ENCODE measurements at places on chromosomes 2 and 18. TPM values are rescaled to one million over a fixed set of nuclear protein-coding genes. Genes with fewer than 3 reads are reported as not detected.

- no peak for DNase-seq
Observed at GRCh38 chr18:63182861-63183260, 136.7 kb downstream of the BCL2 start.

GRCh38 chr2:65613968-65614555 lies 181.7 kb upstream of the SPRED2 start:
- no peak for DNase-seq

- no peak for DNase-seq
Observed at GRCh38 chr2:20560891-20561636, 89.8 kb downstream of the HS1BP3 start.

- no peak for DNase-seq
Observed at GRCh38 chr2:217269701-217270484, 410.0 kb upstream of the TNP1 start.

DNA sequence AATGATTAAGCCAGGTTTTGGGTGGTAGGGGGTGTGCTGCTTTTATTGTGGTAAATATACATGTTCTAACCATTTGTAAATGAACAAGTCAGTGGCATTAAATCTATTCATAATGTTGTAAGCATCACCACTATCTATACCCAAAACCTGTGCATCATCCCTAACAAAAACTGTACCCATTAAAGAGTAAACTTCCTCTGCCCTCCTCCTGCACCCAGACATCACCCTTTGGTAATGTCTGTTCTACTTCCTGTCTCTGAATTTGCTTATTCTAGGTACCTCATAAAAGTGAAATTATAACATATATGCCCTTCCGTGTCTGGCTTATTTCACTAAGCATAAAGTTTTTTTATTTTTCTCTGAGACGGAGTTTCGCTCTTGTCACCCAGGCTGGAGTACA lies 14.1 kb downstream of the RIF1 start:
- no peak for DNase-seq

DNA sequence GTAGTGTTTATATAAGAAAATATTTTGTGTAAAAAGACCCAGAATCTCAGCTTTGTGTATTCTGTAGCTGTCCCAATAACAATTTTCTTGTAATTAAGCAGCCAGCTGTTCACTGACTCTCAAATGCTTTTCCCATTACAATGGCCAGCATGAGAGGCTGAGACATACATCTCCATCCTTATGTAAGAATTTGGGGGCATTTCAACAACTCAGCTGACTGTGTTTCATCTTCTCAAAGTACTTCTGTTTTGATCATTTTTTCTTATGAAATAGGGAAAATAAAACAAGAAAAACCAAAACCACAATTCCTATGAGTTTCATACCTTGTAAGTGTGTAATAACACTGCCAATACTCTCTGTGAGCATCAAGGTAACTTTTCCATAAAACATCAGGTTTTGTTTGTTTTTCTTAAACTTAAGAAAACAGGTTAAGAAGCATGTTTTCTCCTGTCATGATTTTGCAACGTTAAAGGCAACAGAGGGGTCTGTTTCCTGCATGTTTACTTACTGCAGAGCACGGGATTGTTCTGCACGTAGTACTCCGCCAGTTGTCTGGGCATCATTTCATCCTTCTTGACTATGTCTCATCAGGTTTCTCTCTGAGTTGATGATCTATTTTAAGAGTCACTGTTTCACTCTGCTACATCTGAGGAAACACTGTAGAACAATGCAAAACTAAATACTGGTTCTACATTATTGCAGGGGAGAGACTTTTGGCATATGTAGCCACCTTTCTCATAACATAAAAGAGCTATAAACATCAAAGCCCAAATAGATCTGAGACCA lies 62.9 kb upstream of the CYRIA start:
- DNase-seq, result no peak

GRCh38 chr18:9483526-9483925 lies 8.2 kb downstream of the RALBP1 start:
- DNase-seq, result no peak

GRCh38 chr2:238305965-238306671 lies 14.2 kb upstream of the TRAF3IP1 start:
- DNase-seq, result no peak

- DNase-seq, result no peak
Observed at GRCh38 chr18:51711298-51711889, 513.9 kb upstream of the MEX3C start.

DNA sequence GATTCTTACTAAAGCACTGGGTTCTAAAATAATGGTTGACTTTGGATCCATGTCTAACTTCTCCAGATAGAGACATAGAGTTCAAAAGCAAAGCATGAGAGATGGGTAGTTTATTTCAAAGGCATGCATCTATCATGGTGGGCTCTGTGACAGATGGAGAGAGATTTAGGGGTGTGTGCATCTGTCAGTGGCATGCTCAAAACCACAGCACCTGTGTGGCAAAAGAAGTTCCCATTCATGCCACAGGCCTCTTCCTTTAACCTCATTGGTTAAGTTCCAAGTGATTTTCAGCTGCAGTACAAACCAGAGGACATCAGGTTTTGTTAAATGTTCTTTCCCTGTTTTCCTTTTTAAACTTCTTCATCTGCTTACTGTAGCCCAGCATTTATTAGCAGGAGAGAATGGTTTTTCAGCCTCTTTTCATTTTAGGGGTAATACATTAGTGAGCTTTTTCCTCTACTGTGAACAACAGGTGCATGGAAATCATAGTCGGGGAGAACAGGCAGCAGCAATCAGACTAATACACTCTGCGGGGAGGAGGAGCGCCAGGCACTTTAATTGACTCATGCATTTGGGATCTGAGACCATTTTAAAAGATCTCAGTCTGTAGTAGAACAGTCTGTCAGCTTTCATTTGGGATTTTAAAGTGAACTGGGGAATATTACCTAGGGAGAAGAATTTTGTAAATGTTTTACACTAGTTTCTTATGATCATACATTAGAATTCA lies 52.4 kb upstream of the UPP2 start:
- DNase-seq, result no peak

DNA sequence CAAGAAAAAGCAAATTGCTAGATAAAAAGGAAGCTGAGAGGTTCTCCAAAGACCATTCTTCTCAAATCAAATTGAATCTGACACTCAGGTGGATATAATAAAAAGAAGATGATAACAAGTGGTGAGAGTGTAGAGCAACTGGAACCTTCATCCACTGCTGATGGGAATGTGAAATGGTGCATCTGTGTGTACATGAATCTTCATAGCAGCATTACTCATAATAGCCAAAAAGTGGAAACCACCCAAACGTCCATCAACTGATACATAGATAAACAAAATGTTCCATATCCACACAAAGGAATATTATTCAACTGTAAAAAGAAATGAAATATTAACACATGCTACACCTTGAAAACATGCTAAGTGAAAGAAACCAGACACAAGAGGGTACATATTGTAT lies 357.2 kb upstream of the EPHA4 start:
- no peak for DNase-seq

GRCh38 chr2:209772290-209772685 lies 656 bp downstream of the UNC80 start:
- no peak for DNase-seq

DNA sequence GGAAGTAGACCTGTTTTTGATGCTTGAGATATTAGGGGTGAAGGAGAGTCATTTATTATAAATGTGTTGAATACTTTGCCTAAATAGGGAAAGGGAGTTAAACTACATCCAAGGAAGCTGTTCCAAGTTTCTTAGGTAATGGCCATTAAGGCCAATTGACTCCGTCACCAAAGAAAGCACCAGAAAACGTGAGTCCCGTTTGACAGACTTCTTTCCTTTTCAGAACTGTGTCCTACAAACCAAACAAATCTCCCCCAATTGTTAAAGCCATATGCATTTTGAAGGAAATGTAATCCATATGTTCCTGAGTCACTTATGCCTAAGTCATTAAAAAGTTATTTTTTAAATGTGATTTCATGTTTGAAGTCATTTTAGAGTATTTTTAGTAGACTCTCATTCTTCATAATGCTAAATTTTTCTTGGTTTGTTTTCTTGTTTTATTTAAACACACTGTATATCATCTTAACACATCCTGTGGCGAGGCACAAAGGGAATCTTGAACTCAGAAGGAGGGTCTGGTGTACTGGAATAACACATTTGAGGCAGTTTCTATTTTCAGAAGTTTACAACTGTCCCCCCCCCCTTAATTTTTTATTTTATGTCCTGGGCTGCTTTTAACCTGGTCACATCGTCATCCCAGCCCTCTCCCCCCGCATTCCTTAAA lies 133.7 kb downstream of the RHBDD1 start:
- DNase-seq, result no peak

DNA sequence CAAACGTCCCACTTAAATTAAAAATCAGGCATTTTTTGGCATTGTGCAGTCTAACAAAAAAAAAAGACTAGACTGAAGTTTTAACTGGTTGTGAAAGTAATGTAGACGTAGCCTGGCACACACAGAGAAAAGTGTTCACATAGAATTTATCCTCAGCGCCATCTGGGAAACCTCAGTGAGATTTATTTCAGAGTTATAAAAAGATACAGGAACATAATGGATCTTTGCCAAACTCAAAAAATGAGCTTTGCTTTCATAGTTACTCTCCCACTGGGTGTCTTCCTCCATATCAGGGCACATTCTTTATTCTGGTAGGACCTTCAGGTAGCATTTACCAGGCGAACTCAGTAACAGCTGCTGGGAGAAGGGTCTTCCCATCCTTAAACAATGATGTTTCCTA lies 532.4 kb upstream of the SALL3 start:
- DNase-seq, result no peak

GRCh38 chr18:64110692-64111480 lies 38.0 kb downstream of the LINC00305 start:
- no peak for DNase-seq

GRCh38 chr2:186532891-186533290 lies 46.8 kb downstream of the ZC3H15 start:
- DNase-seq, result no peak

DNA sequence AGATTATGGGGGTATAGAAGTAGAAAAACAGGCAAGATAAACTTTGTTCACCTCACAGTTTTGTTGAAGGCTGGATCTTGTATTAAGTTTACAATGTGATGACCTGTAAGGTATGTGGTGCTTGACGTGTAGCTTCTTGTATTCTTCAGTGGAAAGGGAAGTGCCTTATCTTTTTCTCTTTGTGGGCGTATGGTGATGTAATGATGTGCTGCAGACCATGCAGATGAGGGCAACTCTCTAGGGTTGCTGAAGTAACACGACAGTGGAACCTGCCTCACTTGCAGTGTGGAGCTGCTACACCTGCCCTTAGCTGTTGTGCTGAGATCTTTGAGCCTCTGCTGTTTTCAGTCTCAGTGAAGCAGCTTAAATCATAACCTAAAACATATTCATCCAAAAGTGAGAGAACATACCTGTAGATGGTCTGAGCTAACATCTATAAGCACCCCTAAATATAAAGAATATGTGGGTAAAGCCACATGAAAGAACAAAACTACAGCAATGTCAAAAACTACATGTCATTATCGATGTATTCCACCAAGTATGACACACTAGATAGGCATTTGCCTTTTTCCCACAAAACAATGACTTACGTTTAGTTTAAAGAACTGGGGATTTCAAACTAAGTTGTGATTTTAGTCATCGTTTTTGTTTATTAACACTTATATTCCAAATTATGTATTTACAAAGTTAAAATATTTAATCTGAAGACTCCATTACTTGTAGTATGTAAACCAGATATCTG lies 1144.1 kb downstream of the CNTNAP5 start:
- DNase-seq, result no peak

- no peak for DNase-seq
Observed at GRCh38 chr2:79830501-79830900, 317.6 kb downstream of the CTNNA2 start.

- DNase-seq, result no peak
Observed at GRCh38 chr2:118936306-118936705, 5.7 kb upstream of the MARCO start.

GRCh38 chr18:79644006-79644665 lies 35.5 kb upstream of the CTDP1 start:
- peak; percentile 74 for DNase-seq

DNA sequence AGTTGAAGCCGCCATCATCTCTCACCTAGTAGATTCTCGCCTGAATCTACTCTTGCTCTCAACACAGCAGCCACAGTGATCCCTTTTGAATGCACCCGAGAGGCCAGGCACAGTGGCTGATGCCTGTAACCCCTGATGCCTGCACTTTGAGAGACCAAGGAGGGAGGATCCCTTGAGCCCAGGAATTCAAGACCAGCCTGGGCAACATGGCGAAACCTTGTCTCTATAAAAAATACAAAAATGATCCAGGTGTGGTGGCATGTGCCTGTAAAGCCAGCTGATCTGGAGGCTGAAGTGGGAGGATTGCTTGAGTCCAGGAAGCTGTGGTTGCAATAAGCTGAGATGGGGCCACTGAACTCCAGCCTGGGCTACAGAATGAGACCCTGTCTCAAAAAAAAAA lies 60.3 kb upstream of the EML4 start:
- no peak for DNase-seq

GRCh38 chr2:19669559-19669958 lies 232.2 kb downstream of the TTC32 start:
- DNase-seq, result no peak

DNA sequence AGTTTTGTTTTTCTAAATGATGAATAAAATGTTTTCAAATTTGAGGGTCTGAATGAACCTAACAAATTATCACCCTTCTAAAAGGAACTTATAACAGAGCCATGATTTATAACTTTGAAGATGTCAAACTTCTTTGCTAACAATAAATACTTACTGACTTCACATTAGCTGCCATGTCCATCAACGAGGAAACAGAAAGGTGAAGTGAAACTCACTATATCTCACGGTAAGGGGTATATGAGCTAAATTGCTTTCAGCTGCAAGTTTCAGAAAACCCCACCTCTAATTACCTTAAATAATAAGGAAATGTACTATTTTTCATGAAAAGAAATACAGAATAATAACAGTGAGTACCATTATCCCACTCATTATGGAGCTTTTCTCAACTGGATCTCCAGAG lies 350.8 kb upstream of the NT5C1B start:
- no peak for DNase-seq

DNA sequence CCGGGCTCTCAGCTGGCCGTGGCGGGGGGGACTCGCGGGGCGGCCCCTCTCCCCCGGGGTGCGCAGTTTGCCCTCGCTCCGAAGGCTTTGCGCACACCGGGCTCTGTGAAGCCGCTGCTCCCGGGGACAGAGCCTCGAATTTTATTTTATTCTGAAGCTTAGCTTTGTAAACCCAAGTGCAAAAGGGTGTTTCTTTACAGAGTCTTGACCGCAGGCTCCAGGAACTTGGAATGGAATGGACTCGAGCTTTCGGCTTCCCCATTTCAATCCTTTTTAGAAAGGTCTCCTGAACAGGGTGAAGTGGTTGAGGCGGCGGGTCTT lies 2.0 kb downstream of the GALR1 start:
- no peak for DNase-seq

GRCh38 chr18:45374236-45374635 lies 241.0 kb upstream of the SLC14A2 start:
- no peak for DNase-seq

- no peak for DNase-seq
Observed at GRCh38 chr2:106970471-106971261, 84.7 kb upstream of the ST6GAL2 start.

Gene MGAT4A
- total RNA-seq, result 124 TPM

Gene LPIN2
- total RNA-seq, result 91.0 TPM

Gene DNER
- not detected for total RNA-seq

Gene DPP4
- 107 TPM for total RNA-seq

Gene IGFBP5
- total RNA-seq, result 0.08 TPM

Gene LRRTM1
- total RNA-seq, result not detected

Gene SFT2D3
- 8.7 TPM for total RNA-seq

Gene FAP
- not detected for total RNA-seq

Gene GPR75
- 2.9 TPM for total RNA-seq

Measured in activated naive CD8-positive, alpha-beta T cell treated with anti-CD3 and anti-CD28 coated beads, Interleukin-2, amount 10 ng/mL, durations not matched to agents 7 days and 5 days (primary cell).